Activated T-helper 9 cell treated with anti-CD3 and anti-CD28 coated beads, Interleukin-2, amount 50 U/mL, for 16 hours (primary cell): ENCODE measurements at places on chromosomes 3 and 15.
A peak's percentile ranks its signal among the peaks of the same experiment; 100 is the strongest.

GRCh38 chr3:172153335-172153861, 114.0 kb downstream of the FNDC3B start:
- DNase-seq, result peak; percentile 6

DNA sequence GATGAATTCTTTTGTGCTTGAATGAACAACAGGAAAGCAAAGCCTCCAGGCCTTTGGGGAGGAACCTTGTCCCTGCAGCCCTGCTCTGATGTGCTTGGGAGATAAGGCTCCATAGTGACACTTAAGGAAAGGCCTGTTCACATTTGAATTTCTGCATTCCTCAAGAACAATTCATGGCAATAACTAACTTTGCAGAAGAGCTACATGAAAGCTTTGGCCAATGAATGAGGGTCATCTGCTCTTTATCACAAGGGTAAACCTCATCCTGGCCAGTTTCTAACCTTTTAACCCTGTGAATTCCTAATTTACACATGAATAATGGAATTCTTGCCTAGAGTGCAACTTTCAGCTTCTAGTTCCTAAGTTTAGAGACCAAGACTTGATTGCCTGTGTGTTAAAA, 5.6 kb downstream of the PRTG start:
- DNase-seq, result no peak

GRCh38 chr3:127676456-127676855, 3.7 kb downstream of the ABTB1 start:
- no peak for DNase-seq

DNA sequence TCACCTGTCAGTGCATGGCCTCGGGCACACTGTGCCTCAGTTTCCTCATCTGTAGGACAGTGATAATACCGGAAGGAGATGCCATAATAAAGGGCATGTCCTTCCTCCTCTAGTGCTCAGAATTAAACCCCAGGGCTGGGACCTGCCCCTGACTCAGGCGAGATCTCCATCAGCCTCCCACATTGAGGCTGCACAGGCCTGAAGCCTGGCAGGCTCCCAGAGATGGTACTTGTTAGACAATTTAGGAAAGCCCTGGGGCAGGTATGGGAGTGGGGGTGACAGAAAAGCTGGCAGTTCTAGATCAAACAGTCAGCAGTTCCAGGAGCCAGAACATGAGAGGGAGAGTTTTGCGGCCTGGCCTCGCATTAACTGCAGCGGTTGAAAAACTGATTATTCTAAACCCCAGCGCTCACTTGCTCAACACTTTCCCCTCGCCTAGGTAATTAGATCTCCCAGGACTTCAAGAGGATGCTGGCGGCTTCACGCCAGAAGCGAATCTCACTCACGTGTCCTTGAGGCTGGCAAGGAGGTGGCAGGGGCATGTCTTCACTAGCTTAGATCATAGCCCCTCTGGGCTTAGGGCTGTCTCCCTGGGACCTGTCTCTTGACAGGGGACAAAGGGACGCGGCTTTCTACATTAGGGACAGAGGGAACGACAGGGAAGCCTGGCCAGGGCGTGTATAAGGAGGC, 73.1 kb downstream of the ATP2B2 start:
- no peak for DNase-seq

DNA sequence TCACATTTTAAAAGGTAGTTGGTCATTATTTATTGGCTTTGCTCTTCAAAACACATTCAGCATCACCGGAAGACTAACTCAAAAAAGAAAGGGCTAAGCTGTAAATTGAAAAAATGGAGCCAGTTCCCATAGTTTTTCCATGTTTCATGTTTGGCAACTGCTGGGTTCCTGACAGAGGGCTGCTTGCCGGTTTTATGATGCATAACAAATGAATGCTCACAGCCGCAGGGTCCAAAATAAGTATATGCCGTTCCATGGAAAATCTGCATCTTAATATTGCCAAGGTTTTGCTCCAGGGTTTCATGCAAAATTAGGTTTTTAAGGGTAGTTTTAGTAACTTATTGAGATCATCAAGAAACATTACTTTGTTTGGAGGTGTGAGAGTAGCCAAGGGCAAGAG, 15.8 kb downstream of the SLC12A1 start:
- DNase-seq, result no peak

DNA sequence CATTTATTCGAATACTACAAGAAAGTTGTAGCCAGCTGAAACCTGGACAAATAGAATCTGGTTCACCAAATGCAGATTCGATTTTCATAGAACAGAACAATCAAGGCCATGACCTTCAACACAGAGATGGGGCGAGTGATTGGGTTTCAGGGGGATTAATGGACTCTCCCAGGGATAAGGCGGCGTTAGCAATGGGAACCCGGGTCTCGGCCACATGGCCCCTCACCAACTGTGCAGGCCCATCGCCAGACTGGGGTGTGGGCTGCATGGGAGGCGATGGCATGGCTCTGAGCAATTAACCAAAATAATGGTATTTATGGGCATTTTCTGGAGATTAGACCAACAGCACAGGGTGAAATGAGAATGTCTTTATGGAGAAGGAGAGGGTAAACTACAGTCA, 34.2 kb downstream of the VGLL4 start:
- DNase-seq, result no peak

DNA sequence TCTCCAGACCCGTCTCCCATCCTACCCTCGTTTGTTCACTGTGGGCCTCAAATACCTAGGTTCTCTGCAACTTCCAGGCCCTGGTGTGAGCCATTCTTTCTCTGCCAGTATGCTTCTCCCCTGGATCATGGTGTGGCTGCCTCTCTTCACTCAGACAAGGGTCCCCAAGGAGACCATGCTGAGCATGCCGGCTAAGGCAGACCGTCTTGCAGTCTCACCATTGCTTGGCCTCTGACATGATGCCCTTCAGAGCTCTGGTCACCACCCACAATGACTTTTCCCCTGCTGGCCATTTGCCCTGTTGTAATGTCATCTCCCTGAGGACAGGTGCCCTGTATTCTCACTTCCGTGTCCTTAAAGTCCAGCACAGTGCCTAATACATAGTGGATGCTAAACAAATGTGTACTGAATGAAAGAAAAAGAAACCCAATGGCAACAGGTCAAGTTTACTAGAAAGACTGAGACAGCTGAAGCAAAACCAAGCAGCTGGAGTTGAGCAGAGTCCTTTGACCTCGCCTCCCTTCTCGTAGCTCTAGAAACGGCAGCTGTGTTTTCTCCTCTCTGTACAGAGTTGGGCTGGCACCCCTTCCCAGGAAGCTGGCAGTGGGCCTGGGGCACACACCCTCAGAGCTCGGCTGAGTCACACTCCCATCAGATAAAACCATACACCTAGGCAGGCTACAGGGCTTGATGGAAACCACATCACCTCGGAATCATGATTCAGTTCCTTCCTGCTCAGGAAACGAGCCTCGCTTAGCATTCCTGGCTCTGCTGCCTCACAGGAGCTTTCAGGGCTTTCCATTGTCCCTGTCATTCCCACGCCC, 8.6 kb downstream of the TLR9 start:
- peak; percentile 38 for DNase-seq

- no peak for DNase-seq
These were observed 509.9 kb downstream of the OCA2 start for GRCh38 chr15:27589260-27589659.

- DNase-seq, result no peak
These were observed 15.3 kb upstream of the RTP4 start for GRCh38 chr3:187352581-187353575.

- DNase-seq, result no peak
These were observed 411.3 kb upstream of the TPM1 start for GRCh38 chr15:62631076-62631724.

- DNase-seq, result no peak
These were observed 190.7 kb upstream of the CNTN6 start for GRCh38 chr3:901953-902778.

DNA sequence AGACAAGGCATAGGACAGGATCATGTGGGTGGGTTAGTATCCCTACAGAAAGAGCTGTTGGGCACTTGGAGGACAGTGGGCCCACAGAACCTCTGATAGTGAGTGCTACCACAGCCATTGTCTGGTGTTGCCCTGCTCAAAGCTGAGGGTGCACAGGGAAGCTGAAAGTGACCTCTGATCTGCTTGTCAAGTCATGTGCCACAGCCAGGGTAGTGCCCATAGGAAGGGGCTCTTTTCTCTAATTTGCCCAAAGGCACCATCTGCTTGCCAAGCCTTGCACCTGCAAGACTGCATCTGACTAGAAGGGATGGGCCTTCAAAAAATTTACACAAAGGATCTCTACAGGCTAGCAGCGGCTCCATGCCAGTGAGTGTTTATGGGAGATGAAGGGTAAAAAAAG, 87.4 kb upstream of the GSK3B start:
- DNase-seq, result no peak

DNA sequence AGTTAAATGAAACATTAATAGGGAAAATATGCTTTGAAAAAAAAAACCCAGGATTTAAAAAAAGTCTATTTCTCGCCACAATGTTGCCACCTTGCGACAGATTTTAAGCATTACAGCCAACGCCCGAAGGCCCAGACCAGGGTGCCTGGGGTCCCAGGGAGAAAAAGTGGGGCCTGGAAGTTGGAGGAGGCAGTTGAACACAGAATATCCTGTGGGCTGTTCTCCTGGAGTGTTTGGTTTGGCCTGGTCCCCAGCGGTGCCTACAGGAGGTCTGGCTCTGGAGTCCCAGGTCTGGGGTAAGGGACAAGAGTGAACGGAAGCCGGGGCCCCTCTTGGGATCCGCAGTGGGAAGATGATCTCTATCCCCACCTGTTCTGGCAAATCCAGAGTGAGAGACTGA, 3.4 kb downstream of the RNU6-1 start:
- DNase-seq, result no peak

DNA sequence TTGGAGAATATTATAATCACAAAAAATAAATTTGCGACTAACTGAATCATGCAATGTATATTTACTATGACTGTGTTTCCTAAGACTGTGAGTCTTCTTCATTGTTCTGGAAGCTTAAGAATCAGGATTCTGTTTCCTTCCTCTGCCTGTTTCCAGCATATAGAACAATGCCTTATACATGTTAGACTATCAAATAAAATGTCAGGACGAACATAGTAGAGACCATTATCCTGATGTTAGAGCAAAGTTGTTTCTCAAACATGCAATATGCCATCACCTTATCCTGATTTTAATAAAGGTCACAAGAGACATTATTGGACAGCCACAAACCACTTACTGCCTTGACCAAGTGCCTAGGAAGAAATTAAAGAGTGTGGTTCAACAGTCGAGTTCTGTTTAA, 457.4 kb upstream of the AGTR1 start:
- no peak for DNase-seq

DNA sequence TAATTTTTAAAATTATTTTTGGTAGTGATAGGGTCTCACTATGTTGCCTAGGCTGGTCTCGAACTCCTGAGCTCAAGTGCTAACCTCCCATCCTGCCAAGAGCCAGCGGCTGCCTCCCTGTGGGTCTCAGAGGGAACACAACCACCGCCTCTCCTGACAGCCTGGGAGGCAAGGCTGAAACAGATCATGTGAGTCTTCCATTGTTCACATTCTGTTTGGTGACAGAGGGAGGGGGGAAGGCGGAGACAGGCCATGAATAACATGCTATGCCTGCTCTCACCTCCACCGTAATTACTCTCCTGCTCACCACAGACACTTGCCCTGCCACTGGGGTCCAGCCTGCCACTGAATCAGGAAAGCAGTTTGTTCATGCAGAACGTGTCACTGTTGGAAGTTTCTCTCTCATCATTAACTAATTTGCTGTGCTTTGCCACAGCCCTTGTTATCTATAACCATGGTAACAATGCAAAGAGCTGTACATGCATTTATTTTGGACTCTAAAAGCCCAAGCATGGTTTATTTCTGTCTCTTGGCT, 78.4 kb upstream of the RASGRF1 start:
- DNase-seq, result no peak

DNA sequence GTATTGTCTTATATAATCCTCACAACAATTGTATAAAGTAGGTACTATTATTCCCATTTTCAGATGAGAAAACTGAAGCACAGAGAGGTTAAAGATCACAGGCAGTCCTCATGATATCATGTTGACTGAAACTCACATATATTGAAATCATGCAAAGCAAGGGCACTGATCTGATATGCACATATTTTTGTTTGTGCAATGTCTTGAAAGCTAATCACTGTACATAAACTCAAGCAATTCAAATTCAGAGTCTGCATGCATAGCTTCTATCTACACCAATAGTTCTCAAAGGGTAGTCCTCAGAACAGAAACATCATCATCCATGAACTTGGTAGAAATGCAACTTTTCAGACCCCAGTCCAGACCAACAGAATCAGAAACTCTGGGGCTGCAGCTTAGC, 119.2 kb upstream of the STT3B start:
- DNase-seq, result no peak
